Stimulated activated CD4-positive, alpha-beta T cell treated with anti-CD3 and anti-CD28 coated beads, Interleukin-1b, Interleukin-23, amount 100 ng/mL, for 1 hour (primary cell): ENCODE measurements at places on chromosomes 2 and 18.

- no peak for DNase-seq
Measured at GRCh38 chr2:173906626-173907025, 58.5 kb downstream of the SP3 start.

DNA sequence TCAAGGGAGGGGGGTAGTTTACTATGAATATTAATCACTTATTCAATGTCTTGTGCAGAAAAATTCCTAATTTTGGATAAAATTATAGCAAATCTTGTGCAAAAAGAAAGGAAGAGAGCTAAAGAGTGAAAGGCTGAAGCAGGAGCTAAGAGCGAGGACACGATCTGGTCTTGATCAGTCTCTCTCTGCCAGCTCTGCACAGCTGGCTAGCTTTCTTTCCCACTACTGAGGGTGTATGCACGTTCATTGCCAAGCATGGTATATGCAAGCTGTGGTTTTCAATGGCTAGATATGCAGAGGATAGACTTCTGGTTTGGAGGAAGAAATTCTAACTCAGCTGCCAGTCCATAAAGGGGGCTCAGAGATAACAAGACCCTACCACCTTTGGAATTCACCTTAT is 297.3 kb downstream of the CYRIA start:
- DNase-seq, result no peak

GRCh38 chr2:241573741-241574140 is 15.2 kb downstream of the BOK start:
- DNase-seq, result no peak

DNA sequence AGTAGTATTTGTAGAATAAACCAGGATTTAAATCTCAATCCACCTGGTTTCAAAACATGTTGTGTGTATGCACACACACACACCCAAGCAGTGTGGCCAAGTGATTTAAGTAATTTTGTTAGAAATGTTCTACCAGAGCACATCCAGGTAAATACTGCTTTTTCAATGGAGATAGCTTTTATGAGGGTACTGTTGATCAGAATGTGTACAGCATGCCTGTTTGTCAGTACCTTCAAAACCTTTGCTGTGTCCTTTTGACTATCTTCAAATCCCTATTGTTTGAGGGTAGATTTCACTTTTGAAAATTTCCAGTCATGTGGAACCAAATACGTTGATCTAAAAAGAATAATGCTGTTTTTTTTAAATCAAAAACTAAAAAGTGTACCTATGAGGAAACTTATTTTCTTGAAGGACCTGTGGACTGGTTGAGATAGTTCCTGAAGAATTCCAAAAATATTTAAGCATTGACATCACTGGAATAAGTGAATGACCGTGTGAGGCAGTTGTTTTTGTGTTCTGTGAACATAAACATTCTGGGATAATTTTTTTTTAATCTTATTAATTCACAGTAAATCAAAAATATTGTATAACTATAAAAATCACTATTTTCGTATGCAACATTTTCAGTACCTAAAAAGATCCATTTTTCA is 70.9 kb downstream of the PTRHD1 start:
- no peak for DNase-seq

DNA sequence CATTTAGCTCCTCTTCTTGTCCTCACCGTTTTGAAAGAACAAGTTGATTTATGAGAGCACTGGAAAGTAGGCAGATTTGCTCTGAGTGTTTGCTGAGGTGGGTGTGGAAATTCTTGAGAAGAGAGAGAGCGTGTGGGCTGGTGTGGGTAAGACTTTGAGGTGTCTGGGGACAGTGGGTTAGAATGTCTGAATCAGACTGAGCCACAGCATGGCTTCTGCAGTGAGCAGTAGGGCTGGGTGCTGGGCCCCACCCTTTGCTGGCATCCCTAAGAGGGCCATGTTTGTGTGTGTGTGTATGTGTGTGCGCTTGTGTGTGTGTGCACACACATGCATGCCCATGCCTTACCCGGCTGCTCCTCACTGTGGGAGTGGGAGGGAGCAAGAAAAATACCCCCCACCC is 63.7 kb downstream of the COPS8 start:
- DNase-seq, result no peak

GRCh38 chr2:100161945-100162620 is 19.7 kb upstream of the AFF3 start:
- DNase-seq, result no peak

- no peak for DNase-seq
Measured at GRCh38 chr2:45700407-45701013, 49.0 kb downstream of the PRKCE start.

DNA sequence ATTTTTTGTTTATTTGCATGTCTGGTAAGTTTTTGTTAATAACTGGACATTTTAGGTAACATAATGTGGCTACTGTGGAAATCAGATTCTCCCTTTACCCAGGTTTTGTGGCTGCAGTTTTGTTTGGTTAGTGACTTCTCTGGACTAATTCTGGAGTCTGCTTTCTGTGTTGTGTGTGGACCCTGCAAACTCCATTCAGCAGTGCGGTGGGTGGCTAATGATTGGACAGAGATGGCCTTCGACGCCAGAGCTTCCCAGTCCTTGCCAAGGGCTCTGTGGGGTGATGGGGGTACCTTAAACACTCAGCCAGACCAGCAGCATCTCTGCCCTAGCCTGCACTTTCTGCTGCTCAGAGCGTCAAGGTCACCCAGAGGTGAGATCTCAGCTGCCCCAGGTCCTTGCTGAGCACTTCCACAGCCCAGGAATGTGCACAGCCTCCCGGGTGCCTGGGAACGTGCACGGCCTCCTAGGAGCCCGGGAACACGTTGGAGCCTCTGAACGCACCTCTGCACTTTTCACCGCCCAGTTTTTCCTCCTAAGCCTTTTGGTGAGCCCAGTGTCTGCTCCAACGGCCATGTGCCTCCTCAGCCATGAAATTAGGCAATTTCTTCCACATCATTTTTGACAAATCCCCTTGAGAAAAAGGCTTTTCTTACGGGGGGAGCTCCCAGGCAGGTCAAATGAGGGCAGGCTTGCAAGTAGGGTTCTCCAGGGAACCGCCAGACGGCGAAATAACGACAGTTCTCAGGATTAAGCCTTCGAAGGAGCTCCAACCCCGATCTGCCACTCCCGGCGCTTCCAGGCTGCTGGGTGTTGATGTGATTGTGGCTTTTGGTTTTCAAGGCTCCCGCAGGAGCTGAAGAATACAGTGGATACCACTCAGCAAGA is 35.2 kb upstream of the KLF11 start:
- DNase-seq, result no peak

GRCh38 chr2:58407487-58407886 is 166.4 kb upstream of the FANCL start:
- DNase-seq, result no peak

DNA sequence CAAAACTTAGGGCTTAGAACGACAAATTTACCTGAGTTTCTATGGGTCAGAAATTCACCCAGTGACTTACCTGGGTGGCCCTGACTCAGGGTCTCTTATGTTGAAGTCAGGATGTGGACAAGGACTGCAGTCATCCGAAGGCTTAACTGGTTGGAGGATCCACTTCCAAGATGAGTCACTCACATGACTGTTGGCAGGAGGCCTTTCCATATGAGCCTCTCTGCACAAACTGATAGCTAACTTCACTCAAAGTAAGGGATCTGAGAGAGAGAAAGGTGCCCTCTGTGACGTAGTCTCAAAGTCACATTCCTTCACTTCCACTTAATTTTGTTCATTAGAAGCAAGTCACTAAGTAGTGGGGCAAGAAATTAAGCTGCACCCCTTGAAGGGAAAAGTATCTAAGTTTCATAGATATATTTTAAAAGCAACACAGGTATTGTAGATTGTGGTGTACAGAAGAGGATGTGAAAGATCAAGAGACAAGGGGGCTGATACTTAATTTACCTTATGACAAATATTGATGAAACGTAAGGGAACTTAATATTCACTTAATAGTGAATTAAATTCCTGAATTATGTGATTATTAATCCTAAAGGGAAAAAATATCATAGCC is 48.4 kb downstream of the TANK start:
- DNase-seq, result no peak

- no peak for DNase-seq
Measured at GRCh38 chr2:20221555-20221973, 3.4 kb downstream of the SDC1 start.

GRCh38 chr2:204470178-204470620 is 75.1 kb upstream of the PARD3B start:
- no peak for DNase-seq

DNA sequence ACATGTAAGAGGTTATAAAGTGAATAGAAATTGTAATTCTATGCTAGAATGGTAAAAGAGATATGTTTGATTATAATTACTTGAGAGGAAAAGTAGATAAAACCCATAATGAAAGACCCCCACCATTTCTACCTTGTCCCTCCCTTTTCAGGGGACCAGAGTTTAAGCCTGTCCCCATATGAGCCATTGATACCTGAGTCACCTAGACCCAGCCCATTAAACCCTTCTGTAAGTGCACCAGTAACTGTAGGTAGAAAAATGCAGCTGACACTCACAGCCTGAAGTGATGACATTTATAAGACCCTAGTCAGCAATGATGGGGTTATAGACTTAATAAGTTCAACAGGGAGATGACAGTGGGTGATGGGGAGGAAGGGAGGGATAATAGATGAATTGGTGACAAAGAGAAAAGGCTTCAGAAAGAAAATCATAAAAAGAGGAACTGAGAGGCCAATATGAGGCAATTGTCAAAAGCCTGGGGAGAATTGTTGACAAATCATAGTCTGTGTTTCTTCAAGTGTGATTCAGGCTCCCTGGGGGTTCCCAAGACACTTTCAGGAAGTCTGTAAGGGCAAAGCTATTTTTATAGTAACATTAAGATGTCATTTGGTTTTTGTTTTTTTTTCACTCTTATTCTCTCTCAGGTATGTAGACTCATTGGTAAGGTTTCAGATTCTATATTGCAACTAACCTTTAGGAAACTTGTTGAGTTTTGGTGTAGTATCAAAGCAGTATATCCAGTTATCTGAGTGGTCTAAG is 544.2 kb downstream of the SATB2 start:
- no peak for DNase-seq

- no peak for DNase-seq
Measured at GRCh38 chr18:44909191-44909719, 228.6 kb downstream of the SETBP1 start.

DNA sequence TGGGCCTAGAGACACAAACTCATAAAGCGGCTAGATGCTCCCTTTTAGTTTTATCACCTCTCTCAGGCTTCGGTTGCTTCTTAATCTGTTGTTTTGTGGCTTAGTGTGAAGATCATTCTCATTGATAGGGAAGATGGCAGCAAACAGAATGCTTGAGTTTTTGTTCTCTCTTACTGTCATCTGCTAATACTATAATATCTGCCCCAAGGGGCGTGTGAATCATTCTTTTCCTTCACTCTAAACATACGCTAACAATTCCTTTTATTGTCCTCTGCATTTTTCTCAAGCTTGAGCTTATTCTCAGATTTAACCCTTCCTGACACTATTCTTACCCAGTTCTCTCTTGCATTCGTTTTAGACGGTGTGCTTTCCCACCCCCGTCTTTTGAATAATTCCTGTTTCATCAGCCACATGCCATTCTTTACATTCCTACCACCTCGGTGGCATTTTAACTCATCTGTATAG is 323.9 kb upstream of the NRP2 start:
- no peak for DNase-seq

DNA sequence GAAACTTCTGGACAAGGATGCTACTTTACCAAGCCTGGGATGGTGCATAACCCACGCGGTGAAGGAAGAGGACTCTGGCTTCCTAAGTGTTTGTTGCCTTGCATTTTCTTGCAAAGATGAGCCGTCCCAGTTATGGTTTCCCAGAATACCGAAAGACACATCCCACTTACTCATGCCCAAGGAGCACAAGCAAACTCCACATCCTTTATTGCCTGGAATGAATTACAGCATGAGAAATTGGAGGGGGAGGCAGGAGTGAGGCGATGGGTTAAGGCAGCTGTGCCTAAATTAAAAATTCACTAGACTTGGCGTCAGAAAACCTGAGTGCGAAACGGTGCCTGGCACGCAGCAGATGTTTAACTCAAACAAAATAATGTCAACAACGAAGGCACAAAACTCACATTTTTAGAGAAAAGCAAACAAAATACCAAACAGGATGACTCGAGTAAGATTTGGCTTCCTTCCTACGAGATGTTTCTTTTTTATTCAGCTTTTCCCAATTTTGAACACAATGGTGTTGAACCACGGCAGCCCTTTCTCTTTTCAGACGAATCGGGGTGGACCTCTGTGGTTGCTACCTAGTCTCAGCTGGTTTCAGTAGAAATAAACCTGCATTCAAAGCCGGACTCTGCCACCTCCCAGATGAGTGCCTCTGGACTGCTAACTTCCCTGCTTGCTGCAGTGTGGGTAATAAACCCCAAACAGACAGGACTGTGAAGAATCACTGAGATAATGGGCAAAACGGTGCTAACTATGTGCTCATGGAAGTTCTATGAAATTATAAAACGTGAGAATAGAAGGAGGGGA is 100.3 kb upstream of the NCK2 start:
- DNase-seq, result no peak

DNA sequence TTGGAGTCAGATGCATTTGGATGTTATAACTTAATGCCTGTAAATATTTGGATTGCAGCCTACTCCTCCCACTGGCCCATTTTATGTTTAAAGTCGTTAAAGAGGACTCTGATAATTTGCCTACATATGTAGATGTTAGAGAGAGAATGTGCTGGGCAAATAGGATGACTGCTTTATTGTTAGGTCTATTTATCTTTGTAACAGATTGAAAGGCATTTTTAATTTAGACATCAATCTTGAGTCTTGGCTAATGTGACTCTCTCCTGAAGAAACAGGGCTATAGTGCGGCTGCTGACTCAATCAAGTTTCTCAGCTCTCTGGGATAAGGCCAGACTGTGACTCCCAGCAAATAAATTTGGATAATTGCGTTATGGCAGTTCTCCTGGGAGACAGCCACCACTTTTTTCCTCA is 1101.4 kb downstream of the CBLN2 start:
- DNase-seq, result no peak

DNA sequence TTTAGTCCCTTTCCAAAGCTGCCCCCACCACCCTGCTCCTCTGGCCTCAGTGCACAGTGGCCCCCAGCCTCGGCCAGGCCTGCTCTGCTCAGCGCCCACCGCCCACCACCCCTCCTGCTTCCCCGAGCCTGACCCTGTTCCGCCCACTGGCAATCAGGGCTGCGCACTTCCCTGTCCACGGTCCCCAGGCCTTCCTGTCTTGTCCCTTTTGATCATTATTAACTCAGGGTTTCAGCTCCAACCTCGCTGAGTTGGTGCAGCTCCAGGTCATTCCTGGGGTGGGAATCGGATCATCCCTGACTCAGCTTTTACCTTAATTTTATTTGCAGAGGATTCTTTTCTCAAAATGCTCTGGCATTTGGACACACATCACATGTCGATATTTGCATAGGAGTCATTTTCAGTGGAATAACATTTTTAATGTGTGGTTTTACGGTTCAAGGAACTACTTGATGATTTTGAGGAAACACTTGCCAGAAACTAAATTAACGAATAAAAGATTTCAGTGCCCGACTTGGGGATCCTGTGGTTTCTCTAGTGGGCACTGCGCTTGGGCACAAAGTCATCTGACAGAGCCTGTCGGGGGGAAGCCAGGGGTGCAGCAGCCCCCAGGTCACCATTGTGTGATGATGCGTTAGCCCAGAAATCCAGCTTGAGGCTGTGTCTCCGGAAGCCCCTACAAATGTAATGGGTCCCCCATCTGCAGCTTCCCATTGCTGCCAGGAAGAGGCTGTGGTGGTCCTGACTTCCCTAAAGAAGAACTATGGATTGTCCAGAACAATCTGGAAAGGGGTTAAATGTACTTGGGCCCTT is 1.0 kb upstream of the ESPNL start:
- DNase-seq, result no peak

GRCh38 chr2:197889041-197889440 is 84.6 kb downstream of the PLCL1 start:
- no peak for DNase-seq

GRCh38 chr2:236873636-236874035 is 212.1 kb upstream of the COPS8 start:
- DNase-seq, result no peak

GRCh38 chr2:123438251-123438650 is 586.8 kb upstream of the CNTNAP5 start:
- DNase-seq, result no peak
